ENCODE measurements at places on chromosomes 5 and 9.

DNA sequence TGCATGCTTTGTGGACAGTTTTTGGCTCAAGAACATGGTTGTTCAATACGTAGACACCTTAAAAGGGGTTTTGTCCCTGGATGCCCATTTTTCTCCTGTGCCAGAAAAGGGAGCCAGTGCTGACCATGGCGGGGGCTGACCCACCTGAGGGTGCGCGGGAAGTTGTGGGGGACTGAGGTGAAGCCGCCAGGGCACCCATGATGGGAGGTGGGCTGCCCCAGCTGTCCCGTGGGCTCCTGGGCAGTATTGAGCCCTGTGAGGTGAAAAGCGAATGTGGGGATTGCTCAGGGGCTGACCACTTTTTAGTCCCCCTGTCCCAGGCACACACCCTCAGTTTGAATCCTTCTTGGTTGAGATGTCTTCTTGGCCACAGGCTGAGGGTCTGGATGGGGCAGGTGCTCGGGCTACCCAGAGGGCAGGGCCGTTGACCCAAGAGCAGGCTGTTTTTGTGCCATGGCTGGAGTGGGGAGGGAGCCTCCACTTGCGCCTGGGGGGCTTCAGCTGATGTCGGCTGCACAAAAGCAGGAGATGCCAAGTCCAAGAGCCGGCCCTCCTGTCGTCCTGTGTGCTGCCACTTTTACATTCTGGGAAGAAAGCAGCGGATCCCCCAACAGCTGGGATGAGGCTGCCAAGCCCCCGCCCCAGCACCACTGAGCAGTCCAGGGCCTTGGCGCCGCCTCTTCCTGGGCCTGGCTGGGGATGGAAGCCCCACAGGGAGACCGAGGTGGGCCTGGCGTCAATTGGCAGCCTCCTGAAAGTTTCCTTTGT lies 120.1 kb downstream of the WNK2 start:
- DNase-seq: no peak

DNA sequence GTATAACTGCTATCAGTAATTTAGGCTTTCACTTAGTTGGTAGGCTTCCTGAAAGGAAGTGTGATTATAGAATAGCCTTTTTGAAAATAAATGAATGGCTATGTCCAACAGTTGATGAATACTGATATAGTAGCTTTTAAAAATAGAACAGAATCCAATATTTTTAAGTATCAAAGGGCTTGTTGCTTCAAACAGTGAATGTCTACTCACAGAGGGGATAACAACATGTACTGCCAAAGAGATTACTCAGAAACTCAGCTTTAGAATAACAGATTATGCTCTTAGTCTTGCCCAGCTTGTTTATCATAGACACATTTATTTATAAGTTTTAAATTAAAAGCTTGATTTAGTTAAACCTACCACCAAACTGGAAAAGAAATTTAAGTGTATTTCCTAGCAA lies 132.6 kb downstream of the XRCC4 start:
- DNase-seq: no peak

GRCh38 chr9:117714282-117714681 lies 10.1 kb downstream of the TLR4 start:
- DNase-seq: no peak

DNA sequence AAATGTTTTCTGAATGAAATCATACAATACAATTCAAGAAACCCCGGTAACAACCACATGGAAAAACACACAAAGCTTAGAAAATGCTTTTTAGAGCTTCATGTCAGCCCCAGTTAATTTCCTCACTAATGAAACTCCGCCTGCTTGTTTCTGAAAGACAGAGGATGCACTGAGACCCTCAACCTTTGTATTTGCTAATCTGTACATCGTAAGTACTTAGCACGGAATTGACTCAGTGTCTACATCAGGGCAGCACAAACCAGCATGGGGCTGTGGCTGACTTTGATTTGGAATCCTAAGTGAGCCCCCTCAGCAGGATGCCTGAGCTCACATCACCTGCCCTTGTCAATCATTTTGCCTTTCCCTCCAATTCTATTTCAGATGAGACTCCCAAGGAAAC lies 499.1 kb upstream of the MPDZ start:
- DNase-seq: no peak

DNA sequence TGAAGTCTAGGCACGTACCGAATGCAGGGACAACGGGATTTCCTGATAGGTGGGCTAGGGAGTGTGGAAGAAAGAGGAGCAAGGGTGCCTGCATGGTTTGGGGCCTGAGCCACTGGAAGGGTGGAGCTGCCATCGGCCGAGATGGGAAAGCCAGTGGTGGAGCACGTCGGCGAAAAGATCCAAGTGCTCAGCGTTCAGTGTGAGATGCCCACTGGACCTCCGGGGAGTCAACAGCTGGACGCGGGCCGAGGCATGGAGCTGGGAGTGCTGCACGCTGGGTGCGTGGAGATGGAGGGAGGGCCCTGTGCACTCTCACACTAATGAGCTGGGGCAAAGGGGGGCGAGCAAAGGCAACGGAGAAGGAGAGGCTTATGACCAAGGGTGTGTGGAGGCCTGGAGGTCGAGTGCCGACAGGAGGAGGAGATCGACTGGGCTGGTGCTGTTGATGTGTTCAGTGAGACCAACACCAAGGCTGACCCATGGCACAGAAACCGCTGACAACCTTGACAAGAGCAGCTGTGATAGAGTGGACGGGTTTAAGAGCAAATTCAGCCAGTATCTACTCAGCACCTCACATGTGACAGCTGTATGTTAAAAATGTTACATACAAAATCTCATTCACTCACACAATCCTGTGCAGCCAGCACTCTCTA lies 85.7 kb downstream of the STK10 start:
- DNase-seq: no peak

GRCh38 chr9:23663536-23663935 lies 162.5 kb downstream of the ELAVL2 start:
- DNase-seq: peak; percentile 58

GRCh38 chr5:152332716-152333460 lies 72.2 kb downstream of the NMUR2 start:
- DNase-seq: no peak

GRCh38 chr5:143064676-143065075 lies 294.5 kb downstream of the ARHGAP26 start:
- no peak for DNase-seq

- no peak for DNase-seq
These were observed 4.2 kb downstream of the MEGF10 start for GRCh38 chr5:127294829-127295228.

DNA sequence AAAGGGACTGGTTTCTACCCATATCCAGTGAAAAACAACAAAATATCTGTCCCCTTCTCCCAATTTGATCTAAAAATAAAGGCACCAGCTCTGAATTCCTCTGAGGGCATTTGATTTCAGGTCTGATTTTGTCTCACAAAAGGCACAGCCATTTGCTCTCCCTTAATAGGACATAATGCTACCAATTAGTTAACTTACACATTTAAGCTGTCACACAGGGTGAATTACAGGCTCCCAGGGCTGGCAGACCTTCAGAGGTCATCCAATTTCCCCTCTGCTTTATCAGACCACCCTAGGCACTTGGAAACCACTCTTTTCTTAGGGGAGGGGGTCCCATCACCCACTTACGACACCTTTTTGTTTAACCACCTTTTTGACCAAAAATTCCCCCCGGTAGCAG lies 319.9 kb downstream of the SPOCK1 start:
- no peak for DNase-seq

DNA sequence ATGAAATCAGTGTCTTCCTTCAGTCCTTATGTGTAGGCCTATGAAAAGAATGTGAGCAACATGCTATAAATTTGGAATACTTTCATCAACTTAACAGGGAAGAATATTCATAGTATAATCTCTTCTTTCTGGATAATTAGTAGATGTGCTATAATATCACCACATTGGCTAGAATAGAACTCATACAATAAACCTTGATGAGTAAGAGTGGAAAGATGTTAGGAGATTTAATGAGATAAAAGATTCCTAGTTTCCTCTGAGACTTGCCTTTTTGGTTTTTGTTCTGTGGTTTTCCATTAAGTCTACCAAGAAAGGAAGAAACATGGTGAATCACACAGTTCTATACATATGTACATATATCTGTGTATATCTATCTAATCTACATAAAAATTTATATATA lies 301.8 kb upstream of the PRR16 start:
- peak; percentile 49 for DNase-seq

GRCh38 chr5:142650060-142650459 lies 35.8 kb downstream of the FGF1 start:
- DNase-seq: no peak

GRCh38 chr5:20648981-20649380 lies 661.0 kb upstream of the CDH18 start:
- DNase-seq: no peak

DNA sequence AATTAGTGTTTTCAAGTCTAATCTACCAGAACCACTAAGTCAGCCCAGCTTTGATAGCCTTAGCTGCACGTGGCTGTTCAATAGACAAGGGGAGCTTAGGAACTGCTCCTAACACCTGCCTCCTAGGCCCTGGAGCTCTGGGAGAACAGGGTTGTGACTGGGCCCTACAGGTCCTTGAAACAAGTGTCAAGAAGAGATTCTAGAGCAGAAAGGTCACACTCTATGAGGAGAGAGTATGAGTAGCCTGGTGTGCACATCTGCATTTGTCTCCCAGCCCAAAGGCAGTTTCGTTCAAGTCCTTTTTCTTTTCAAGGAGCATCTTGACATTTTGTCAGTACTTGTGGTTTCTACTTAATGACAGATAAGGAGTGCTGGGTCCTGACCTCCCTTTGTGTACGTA lies 206.1 kb downstream of the PRELID2 start:
- DNase-seq: no peak

DNA sequence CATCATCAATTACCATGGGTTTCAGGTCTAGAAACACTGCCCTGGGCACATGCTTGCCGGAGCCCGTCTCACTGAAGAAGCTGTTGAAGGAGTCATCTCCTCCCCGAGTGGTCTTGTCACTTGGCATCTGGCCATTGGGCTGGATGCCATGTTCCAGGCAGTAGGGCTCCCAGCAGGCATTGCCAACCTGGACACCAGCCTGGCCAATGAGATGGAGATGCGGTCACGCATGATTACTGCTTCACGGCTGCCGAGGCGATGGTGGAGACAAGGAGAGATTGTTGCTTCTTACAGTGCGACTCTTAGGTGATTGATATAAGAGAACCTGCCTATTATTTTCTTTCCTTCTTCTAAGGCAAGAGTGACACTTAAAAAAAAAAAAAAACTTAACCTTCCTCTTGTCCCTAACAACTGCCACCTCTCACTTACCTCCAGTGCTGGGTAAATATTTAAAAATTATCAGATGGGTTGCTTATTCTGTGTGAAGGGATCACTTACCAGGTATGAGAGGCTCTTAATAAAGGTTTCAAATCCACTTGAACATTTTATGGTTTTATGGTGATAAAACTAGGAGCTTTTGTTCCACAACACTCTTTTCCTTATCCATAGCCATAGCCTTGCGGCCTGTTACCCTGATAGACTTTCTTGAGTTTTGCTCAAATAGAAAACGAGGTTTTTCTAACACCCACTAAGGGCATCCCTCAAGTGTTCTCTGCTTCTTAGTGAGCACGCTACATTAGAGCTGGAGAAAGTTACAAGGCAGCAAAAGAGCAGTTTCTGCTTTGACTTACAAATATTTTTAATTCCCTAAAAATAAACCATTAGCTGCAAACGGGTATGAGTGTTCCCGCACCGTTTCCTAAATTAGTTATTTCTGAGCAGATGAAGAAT lies 41.2 kb downstream of the NIM1K start:
- no peak for DNase-seq

- DNase-seq: no peak
These were observed 54.5 kb downstream of the SNCAIP start for GRCh38 chr5:122366501-122366900.

GRCh38 chr9:75866273-75866871 lies 24.1 kb upstream of the PCSK5 start:
- peak; percentile 62 for DNase-seq

DNA sequence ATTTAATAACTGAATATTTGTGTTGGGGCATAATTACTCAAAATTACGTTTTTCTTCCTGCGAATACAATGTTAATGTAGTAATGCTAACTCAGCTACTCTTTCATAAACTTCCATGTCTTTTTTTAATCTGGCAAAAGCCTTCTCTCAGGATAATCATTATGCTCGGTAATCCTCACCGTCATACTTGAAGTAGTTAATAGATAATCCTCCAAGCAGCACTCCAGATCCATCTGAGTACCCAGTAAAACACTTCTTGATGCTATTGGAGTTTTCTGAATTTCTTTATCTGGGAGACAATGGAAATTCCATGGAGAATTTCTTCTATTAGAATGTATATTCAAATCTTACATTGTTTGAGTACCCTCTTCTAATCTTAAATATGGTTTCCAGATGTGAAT lies 34.3 kb downstream of the PARP8 start:
- no peak for DNase-seq

- no peak for DNase-seq
These were observed 42.3 kb downstream of the PWWP2A start for GRCh38 chr5:160076997-160077396.

GRCh38 chr5:61815339-61815738 lies 483.3 kb downstream of the ZSWIM6 start:
- DNase-seq: no peak

DNA sequence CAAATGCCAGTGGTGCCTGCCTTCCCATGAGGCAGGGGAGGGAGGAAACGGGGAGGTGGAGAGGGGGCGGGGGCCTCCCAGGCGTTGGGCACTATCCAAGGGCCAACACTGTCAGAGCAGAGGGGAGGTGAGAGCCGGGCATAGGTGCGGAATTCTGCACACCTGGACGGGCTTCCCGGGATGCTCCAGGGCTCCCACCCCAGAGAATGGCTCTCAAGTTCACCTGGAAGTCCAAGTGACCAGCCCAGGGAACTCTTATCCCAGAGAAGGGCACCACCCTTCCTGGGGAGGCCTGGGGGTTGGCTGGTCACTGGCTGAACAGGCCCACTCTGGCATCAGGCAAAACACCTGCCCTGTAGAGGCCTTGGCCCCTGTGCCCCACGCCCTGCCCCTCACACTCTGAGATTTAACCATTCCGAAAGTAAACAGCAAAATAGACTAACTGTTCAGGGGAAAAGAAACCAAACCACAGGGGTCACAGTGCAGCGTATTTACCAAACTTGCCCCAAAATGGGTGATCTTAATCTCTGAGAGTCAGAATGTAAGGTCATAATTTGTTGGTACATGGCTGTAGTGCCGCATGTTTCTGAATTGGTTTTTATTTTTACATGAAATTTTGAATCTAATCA lies 2.7 kb downstream of the CSF2 start:
- no peak for DNase-seq

GRCh38 chr5:153080940-153081339 lies 409.5 kb upstream of the GRIA1 start:
- no peak for DNase-seq

GRCh38 chr5:56369361-56369811 lies 136.3 kb upstream of the ANKRD55 start:
- no peak for DNase-seq
